ENCODE measurements at places on chromosomes 7 and 10.
A peak's percentile ranks its signal among the peaks of the same experiment; 100 is the strongest.

DNA sequence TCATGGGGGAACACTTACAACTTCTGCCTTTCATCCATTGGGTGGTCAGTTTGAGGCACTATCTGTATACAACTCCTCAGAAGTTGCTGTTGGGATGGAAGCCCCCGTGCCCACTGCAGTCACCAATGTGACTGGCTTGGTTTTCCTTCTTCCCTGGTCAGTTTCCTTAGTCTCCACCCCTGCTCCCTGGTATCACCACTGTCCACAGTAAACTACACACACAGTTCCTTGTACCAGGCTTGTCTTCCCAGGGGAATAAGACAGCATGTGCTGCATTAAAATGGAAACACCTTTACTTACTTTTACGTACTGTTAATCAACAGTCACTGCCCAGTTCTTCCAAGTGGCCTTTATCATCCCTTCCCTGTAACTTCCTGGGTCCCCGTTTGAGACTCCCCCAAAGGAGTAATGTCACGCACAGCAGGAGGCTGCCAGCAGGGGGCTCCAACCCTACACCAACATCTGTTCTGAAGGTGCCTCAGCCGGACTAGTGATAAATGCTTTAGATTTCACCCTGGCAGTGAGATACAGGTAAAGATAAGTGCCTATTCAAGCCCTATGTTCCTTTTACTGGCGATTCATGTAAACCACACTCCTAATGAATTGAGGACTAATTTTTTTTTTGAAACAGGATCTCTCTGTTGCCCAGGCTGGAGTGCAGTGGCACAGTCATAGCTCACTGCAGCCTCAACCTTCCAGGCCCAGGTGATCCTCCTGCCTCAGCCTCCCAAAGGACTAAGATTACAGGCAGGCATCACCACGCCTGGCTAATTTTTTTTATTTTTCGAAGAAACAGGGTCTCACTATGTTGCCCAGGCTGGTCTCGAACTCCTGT is 45.3 kb upstream of the PIK3AP1 start:
- no peak overlapping the region for H3K27ac ChIP-seq
- H3K4me3 ChIP-seq: no peak overlapping the region
- no peaks in the 10 kb centered on the region for H3K4me1 ChIP-seq
- H3K27me3 ChIP-seq: no peaks in the 10 kb centered on the region

GRCh38 chr7:132441935-132442334 is 134.3 kb downstream of the PLXNA4 start:
- H3K36me3 ChIP-seq: no peaks in the 10 kb centered on the region
- H3K27me3 ChIP-seq: no peaks in the 10 kb centered on the region
- no peak for DNase-seq
- H3K27ac ChIP-seq: no peak overlapping the region

- no peak overlapping the region for H3K27ac ChIP-seq
- no peaks in the 10 kb centered on the region for H3K27me3 ChIP-seq
- H3K4me1 ChIP-seq: peaks cover 18% of the 10 kb centered on the region
Measured at GRCh38 chr10:5910323-5911100, 20.5 kb downstream of the FBH1 start.

GRCh38 chr10:98252464-98252863 is 15.5 kb downstream of the LOXL4 start:
- H3K27ac ChIP-seq: no peak overlapping the region
- H3K4me1 ChIP-seq: peaks cover 41% of the 10 kb centered on the region
- H3K4me3 ChIP-seq: no peak overlapping the region
- no peaks in the 10 kb centered on the region for H3K27me3 ChIP-seq
- DNase-seq: no peak

- no peaks in the 10 kb centered on the region for H3K36me3 ChIP-seq
- no peak overlapping the region for H3K4me3 ChIP-seq
- H3K27me3 ChIP-seq: no peaks in the 10 kb centered on the region
- no peaks in the 10 kb centered on the region for H3K4me1 ChIP-seq
- no peak for DNase-seq
Measured at GRCh38 chr10:25701652-25702051, 232.4 kb upstream of the MYO3A start.

- H3K4me3 ChIP-seq: peak overlapping the region; percentile 45
- peak overlapping the region; percentile 46 for H3K27ac ChIP-seq
- DNase-seq: peak; percentile 78
- no peaks in the 10 kb centered on the region for H3K36me3 ChIP-seq
- peaks cover 12% of the 10 kb centered on the region for H3K4me1 ChIP-seq
Measured at GRCh38 chr7:89002981-89003956, 207.7 kb upstream of the TEX47 start.

GRCh38 chr7:134865001-134865845 is 85.8 kb downstream of the CALD1 start:
- no peaks in the 10 kb centered on the region for H3K36me3 ChIP-seq
- H3K4me1 ChIP-seq: no peaks in the 10 kb centered on the region
- H3K27ac ChIP-seq: no peak overlapping the region
- H3K4me3 ChIP-seq: no peak overlapping the region

DNA sequence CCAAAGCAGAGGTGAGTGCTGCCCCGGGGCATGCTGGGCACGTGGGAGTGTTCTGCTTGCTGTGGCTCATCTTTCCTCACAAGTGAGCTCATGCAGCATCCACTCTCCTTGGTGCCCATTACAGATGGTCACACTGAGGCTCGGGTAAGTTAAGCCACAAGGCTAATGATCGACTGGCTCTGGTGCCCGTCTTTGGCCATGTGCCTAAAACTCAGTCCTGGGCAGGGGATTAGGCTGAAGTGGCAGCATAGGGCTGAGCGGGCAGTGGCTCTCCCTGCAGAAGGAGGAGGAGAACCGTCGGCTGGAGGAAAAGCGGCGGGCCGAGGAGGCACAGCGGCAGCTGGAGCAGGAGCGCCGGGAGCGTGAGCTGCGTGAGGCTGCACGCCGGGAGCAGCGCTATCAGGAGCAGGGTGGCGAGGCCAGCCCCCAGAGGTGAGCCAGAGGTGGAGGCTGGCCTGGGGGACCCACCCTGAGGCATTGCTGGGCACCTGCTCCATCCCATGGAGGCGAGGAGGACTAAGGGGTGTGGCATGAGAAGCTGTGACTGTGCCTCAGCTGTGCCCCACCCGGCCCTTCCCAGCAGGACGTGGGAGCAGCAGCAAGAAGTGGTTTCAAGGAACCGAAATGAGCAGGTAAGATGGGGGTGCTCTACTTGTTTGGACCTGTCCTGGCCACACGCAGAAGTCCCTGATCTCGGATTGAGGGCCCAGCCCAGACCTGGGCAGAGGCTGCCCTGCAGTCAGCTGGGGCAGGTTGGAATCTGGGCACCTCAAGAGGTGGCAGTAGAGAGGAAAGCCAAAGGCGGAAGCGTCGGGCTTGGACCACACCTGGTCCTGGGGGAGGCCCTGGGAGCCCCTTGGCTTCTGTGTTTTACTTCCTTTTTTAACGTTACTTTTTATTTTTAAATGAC is 7.3 kb downstream of the PGAM2 start:
- no peaks in the 10 kb centered on the region for H3K36me3 ChIP-seq
- no peak for DNase-seq
- H3K27ac ChIP-seq: no peak overlapping the region
- H3K4me3 ChIP-seq: no peak overlapping the region
- no peaks in the 10 kb centered on the region for H3K27me3 ChIP-seq

DNA sequence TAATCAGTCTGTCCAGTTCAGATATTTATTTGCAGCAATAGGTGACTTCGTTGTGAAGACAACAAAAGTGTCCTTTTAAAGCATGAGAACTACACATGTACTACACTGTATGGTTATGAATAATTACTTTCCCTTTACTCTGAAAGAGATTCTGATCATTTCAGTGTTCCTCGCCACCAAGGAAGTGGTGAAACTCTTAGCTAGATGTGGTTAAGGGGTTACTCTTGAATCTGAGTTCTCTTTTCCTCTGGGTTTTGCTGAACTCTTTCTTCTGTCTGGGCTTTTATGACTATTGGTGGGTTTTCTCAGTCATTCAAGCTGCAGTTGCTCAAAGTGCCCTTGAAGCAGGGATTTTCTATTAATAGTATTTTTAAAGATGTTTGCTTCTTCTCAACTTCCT is 127.9 kb upstream of the SEM1 start:
- H3K27ac ChIP-seq: no peak overlapping the region
- H3K4me1 ChIP-seq: no peaks in the 10 kb centered on the region
- no peak for DNase-seq
- no peak overlapping the region for H3K4me3 ChIP-seq

- no peaks in the 10 kb centered on the region for H3K36me3 ChIP-seq
- no peak overlapping the region for H3K27ac ChIP-seq
- no peaks in the 10 kb centered on the region for H3K27me3 ChIP-seq
- DNase-seq: no peak
- peaks cover 6% of the 10 kb centered on the region for H3K4me1 ChIP-seq
Measured at GRCh38 chr10:125782616-125783015, 7.0 kb upstream of the MMP21 start.

- no peak for DNase-seq
- no peaks in the 10 kb centered on the region for H3K36me3 ChIP-seq
Measured at GRCh38 chr10:61609701-61610100, 53.0 kb upstream of the CABCOCO1 start.

- peak overlapping the region; percentile 96 for H3K4me3 ChIP-seq
- H3K27me3 ChIP-seq: no peaks in the 10 kb centered on the region
- H3K27ac ChIP-seq: peak overlapping the region; percentile 76
- peak; percentile 76 for DNase-seq
- no peaks in the 10 kb centered on the region for H3K36me3 ChIP-seq
Measured at GRCh38 chr10:92291921-92292845, 1.2 kb downstream of the MARCHF5 start.

DNA sequence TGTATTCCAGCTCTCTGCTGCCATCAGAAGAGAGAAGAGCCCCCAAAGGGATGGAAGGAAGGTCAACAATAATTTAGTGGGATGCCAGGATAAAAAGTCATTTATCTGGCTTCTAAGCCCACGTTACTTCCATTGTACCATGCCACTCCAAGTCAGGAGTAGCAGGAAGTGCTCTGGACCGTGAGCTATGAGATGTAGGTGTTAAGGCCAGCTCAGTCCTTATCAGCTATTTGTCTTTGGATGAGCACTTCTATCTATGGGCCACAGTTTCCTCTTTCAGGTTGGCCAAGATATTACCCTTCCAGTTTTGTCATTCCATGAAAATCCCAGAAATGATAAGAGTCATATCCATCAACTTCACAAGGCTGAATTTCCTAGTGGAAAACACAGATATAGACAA is 119.4 kb upstream of the CACUL1 start:
- H3K27ac ChIP-seq: no peak overlapping the region
- no peaks in the 10 kb centered on the region for H3K36me3 ChIP-seq
- no peak for DNase-seq
- no peak overlapping the region for H3K4me3 ChIP-seq

- no peak overlapping the region for H3K27ac ChIP-seq
- H3K27me3 ChIP-seq: no peaks in the 10 kb centered on the region
- no peaks in the 10 kb centered on the region for H3K4me1 ChIP-seq
- H3K36me3 ChIP-seq: no peaks in the 10 kb centered on the region
Measured at GRCh38 chr7:46607176-46607575, 686.1 kb upstream of the IGFBP3 start.

DNA sequence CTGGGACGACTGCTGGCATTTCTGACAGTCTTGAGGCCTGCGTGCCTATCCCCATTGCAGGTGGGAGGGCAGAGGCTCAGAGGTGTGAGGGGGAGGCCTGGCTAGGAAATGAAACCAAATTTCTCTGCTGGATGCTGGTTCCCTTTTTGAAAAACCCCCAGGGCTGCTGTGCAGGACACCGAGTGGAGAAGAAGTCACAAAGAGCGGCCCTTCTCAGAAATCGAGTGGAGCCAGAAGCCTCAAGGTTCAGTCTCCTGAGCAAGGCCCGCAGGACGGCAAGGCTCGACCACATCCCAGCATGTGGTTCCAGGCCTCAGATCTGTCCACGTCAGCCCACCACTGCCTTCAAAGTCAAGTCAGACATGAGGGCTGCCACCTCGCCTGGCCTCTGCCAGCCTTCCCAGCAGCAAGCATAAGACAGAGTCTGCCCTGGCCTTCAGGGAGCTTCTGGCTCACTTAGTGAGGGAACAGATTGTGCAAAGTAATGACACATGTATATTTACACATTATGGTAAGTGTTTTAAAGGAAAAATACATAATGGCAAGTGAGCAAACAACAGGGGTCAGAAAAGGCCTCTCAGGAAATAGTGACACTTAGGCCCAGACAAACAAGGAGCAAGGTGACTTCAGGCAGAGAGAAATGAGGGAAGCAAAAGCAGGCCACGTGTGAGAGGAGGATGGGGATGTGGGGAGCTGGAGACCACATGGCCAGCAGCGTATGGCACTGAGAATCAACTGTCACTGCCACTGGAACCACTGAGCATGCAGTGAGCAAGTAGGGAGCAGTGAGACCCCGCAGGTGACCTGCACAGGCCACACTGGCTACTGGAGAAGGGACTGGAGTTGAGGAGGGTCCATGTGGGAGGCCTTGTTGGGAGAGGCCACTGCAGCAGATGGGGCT is 86.7 kb downstream of the ARHGAP22 start:
- H3K4me1 ChIP-seq: no peaks in the 10 kb centered on the region
- no peak overlapping the region for H3K27ac ChIP-seq
- no peaks in the 10 kb centered on the region for H3K36me3 ChIP-seq
- no peak overlapping the region for H3K4me3 ChIP-seq
- DNase-seq: no peak

- no peaks in the 10 kb centered on the region for H3K4me1 ChIP-seq
- no peak overlapping the region for H3K27ac ChIP-seq
- H3K36me3 ChIP-seq: no peaks in the 10 kb centered on the region
- peaks cover 88% of the 10 kb centered on the region for H3K27me3 ChIP-seq
Measured at GRCh38 chr10:71459513-71459912, 62.8 kb downstream of the CDH23 start.

Data from MM.1S (cell line).